ENCODE measurements at places on chromosomes 5 and 9.

DNA sequence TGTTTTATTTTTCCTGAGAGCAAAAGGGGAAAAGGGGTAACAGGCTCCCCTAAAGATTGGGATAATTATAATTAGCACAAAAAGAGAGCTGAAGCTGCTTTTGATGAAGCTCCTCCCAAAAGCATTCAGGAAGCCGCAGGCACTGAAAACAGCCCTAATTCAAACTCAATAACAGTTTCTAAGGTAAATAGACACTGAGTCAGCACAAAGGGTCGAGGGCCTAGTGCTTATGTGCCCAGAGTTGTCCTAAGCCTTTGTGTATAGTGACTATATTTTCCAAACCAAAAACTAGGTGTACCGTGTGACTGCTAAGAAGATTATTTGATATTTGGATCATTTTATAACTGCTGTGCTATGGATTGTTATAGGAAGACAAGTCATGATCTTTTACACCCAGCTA, 67.7 kb downstream of the HMHB1 start:
- no peak for DNase-seq

GRCh38 chr9:132877824-132878694, at the start of gene AK8:
TSS of gene AK8 (minus strand) at chr9:132878284. CDS start at chr9:132878255, 29 bp downstream.
- DNase-seq: no peak

DNA sequence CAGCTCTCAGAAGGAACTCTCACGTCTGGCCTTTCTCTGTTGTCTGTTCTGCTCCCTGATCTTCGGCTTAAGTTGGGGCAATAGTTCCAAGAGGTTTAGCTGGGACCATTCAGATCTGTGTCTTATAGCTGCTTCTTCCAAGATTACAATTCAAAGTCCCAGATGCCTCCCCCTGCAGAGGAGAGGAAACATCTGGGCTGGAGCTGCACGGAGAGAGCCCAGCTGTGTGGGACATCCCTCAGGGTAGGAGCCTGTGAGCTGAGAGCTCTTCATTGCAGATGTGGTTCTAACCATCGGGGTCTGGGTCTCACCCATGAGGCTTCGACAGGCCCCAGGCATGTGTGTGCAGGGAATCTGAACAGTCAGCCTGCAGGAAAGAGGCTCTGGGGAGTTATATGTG, 9.0 kb upstream of the PHF19 start:
- DNase-seq: no peak

DNA sequence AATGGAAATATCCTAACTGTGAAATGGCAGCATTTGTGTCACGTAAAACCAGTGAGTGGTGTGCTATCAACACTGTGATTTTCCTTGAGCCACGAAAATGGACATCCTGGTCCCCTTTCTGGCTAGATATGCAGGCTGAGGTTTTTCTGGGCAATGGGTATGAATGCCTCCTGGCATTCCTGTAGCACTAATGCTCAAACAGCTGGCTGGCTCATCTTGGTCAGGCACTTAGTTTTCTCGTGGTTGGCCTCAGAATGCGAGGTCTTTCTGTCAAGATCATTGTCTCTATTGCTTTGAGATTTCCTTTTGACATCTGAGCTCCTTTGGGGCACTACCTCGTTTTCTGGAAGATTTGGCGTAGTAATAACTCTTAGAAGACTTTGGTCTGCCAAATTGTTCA, 15.6 kb downstream of the SLC1A3 start:
- no peak for DNase-seq

DNA sequence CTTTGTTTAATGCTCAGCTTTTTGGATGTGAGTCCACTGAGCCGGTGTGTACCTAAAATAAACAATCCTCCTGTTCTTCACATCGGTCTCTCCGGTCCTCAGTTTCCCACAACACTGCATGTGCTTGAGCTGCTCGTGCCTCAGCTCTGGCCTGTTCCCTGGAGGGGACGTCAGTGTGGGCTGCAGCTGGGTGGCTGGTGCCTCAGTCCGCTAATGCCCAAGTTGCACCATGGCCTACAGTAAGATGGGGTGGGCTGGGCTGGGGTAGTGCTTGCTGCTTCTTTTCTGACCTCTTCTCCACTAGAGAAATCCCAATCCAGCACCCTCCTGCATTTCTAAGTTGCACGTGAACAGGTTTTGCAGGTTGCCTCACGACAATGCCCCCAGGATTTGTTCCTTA, 595 bp upstream of the BTNL9 start:
- no peak for DNase-seq

- no peak for DNase-seq
Observed at GRCh38 chr5:174807471-174807870, 83.1 kb downstream of the MSX2 start.

GRCh38 chr5:15948190-15948589, 231.4 kb downstream of the MARCHF11 start:
- no peak for DNase-seq

DNA sequence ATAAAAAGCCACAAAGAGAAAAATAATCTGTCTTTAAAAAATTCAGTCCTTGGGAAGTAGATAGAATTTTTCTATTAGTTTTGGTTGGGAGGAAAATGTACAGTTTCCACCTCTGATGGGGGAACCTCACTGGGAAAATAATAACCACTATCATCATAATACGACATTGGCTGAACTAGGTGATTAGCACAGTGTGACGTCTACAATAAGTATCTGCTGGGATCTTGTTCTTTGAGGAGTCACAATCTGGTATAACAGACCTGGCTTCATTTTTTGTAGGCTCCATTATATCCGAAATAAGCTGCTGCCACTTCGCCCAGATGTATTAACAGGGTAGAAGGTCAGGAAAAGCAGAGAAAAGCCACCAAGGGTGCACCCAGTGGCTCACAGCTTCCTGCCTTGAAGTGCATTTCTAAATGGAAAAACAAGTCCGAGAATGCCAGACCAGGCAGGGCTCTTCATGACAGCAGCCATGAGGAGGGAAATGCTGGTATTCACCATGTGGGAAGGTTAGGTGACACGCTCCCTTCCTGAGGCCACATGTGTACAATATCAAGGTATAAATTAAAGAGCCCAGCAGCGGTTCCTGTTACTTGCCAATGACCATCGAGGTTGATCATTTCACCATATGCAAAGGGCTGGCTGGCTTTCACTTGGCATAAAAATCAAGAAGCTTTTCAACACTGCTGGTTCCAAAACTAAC, 152.8 kb downstream of the PRELID2 start:
- no peak for DNase-seq

DNA sequence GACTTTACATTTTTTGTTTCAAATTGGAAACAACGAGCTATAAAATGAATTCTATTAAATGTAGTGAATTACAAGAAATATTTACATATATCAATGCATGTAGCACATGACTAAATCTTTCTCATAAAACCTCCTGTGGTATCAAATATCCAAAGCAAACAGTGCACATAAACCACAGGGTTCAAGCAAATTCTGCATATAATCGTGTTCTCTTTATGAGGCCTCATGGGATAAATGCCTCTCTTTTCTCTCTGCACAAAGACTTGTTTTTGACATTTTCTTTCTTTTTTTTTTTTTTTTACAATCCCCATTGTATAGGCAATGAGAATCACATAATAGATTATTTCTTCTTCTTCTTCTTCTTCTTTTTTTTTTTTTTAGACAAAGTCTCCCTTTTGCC, 1117.2 kb upstream of the DMAC1 start:
- no peak for DNase-seq

- no peak for DNase-seq
Observed at GRCh38 chr5:142826093-142826492, 55.9 kb downstream of the ARHGAP26 start.

- no peak for DNase-seq
Observed at GRCh38 chr5:160657622-160658458, 194.2 kb downstream of the ATP10B start.

GRCh38 chr5:72834924-72835323, 18.5 kb downstream of the TNPO1 start:
- peak; percentile 39 for DNase-seq

DNA sequence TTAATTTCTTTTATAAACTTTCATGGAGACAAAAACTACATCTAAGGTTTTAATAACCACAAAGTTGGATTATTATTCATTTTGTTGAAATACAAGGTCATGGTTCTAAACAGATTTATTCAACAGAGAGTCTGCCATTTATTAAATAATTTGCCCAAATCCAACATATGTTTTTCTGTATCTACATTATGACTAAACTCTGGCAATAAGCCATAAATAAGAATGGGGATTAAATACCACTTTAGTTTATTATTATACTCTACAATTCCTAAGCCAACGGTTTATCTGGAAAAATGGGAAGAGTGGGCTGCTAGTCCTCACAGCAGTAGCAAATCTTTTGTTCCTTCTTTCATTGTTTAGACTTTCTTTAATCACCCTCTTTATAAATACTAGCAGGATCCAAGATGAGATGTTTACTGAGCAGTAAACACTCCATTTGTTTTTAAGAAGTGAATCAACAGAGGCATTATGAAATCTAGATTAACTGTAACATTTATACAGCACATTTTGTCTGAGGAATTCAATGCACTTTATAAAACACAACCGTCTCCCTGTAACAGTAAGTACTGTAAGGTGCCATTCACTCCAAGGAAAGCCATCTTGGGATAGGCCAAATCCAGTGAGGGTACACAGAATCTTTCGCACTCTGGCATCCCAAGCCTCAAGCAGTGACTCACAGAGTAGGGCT, 89.7 kb downstream of the DROSHA start:
- DNase-seq: no peak

DNA sequence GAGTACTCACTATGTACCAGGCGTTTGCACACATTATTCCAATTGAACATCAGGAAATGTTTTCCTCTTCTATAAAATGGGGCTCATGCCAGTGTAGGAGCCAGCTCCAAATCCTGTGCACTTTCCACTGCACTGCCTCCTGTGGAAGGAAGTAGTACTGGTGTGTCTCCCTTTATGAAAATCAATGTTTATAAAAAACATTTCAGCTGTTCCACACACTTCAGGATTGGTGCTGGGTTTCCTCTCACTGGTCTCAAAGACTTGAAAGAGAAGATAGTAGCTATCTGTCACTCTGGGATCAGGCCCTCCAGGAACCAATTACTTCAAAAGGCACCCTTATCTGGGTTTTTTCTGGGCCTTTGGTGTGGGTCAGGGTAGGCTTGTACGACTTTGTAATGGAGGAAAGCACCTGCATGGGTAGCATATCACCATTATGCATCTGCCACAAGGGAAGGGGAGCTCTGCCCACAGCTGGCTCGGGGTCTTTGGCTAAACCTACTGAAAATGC, 32.5 kb downstream of the RAB14 start:
- DNase-seq: no peak

- no peak for DNase-seq
Observed at GRCh38 chr5:152140347-152140746, 215.7 kb upstream of the GLRA1 start.

- no peak for DNase-seq
Observed at GRCh38 chr9:90054810-90055209, 450.0 kb downstream of the GADD45G start.

- DNase-seq: no peak
Observed at GRCh38 chr5:38615981-38616451, 59.6 kb upstream of the LIFR start.

GRCh38 chr9:132485393-132485792, 75.4 kb downstream of the CFAP77 start:
- DNase-seq: no peak

DNA sequence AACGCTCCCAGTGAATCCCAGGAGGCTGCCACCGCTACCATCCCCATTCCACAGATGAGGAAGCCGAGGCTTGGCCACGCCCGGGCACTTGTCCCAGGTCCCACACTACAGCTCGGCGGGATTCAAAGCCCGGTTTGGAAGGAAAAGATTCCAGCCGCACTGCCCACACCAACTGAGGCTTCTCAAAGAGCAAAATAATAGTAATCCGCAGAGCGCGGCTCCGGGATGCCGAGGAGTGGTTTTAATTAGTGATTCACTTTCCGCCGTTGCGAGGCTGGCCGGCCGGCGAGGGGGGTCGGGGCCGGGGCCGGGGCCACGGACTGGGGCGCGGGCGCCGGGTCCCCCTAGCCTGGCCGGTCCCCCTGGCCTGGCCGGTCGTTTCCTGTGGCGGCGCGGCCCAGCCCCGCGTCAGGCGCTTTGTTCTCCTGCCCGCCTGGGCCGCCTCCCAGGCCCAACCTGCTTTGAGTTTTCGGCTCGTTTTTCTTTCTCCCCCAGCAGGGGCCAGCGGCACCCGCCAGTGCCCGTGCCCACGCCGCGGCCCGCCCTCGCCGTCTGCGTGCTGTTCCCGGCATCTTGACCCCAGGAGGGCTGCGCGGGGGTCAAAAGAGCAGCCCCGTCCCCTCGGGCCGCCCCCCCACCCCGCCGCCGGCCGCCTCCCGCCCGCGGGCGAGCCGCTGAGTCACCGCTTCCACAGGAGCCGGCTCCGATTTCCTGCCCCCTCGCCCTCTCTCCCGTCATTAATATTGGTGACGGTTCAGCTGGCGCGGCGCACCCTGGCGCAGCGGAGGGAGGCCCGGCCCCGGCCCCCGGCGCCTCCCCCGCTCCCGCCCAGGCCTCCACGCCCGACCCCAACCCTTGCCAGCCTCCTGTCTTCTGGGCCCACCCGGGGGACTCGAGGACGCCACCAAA, 31.2 kb downstream of the FGF18 start:
- DNase-seq: no peak

DNA sequence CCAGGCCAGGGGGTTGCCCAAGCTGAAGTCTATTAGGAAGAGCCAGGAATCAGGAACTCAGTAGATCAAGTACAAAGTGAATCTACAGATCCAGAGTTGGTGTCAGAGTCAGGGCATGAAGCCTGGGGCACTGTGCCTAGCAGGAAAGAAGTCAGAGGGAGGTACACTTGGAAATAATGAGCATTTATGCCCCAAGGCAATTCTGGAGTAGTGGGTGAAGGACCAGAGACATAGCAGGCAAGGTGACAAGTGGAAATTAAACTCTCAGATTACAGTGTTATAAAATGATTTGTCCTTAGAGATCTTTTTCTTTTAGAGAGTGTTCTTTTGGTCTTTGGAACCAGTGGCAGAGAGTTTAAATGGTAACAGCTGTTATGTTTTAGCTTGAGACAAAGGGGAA, 138.0 kb downstream of the ADAMTSL1 start:
- DNase-seq: no peak

GRCh38 chr9:88258024-88258423, 119.7 kb upstream of the SPATA31C2 start:
- no peak for DNase-seq

- no peak for DNase-seq
Observed at GRCh38 chr5:13218518-13218917, 726.0 kb downstream of the DNAH5 start.

- DNase-seq: no peak
Observed at GRCh38 chr5:133783481-133783880, 171.1 kb upstream of the FSTL4 start.

- no peak for DNase-seq
Observed at GRCh38 chr9:132183134-132183533, 21.3 kb downstream of the NTNG2 start.

- DNase-seq: peak; percentile 73
Observed at GRCh38 chr5:95162231-95162992, 122.5 kb downstream of the MCTP1 start.

- DNase-seq: no peak
Observed at GRCh38 chr5:57455511-57456455, 26.8 kb downstream of the ACTBL2 start.

DNA sequence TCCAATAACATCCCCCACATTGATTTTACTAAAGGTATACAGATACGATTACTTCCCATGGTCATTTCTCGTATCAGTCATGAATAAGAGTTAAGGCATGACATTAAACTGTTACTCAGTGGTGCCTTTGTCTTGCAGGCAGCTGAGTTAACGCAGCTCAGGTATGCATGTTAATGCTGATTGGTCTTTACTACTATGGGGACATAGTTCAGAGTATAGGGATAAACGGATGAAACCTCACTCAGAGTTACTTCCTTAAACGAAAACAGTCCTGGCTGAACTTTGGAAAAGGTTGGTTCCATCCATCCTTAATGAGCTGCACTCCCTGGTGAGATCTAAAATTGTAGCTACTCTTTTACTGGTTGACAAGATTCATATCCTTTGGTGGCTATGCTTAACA, 87.0 kb downstream of the ACTL7B start:
- DNase-seq: no peak
